ENCODE measurements at places on chromosomes 12 and 14. TPM values are rescaled to one million over a fixed set of nuclear protein-coding genes. Genes with fewer than 3 reads are reported as not detected.

- no peak for DNase-seq
These were observed 68.6 kb downstream of the FIGNL2 start for GRCh38 chr12:51779876-51780275.

- DNase-seq: no peak
These were observed 29.5 kb upstream of the MSRB3 start for GRCh38 chr12:65248656-65249633.

GRCh38 chr12:122020795-122021192 lies 890 bp upstream of the BCL7A start:
- DNase-seq: no peak

DNA sequence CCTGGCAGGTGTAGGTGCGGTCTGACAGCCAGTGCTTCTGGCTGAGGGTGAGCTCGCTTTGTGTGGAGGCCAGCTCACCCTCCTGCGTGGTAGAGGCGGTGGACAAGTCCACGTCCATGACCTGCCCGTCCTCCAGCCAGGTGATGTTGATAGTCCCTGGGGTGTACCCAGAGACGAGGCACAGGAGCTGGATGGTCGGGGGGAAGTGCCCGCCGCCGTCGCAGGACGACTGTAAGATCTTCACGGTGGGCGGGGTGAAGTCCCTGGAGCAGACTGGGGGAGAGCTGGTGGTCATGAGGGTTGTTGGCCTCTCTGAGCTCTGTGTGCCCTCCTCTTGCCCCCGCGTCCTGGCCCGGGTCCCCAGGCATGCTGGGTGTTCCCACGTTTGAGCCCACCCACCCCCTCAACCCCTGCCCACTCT lies 74.6 kb downstream of the TMEM121 start:
- no peak for DNase-seq

DNA sequence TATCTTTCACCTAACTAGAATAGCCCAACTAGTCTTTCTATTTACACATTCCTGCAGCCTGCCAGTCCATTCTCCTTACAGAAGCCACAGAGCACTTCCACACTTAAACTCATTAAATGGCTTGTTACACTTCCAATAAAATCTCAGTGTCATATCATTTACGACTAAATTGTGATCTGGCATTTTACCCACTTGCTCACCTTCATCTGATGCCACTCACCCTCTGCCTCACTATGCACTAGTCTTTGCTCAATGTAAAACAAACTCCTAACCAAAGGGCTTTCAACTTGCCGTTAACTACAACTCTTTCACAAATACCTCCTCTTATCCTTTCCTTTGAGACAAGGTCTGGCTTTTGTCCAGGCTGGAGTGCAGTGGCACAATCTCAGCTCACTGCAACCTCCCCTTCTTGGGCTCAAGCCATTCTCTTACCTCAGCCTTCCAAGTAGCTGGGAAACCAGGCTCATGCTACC lies 24.1 kb downstream of the YAF2 start:
- DNase-seq: no peak

- no peak for DNase-seq
These were observed 12.2 kb downstream of the TMTC2 start for GRCh38 chr12:82698708-82699564.

GRCh38 chr12:112615196-112615595 lies 176.4 kb upstream of the RPH3A start:
- DNase-seq: no peak

GRCh38 chr14:39426605-39427004 lies 5.6 kb downstream of the FBXO33 start:
- DNase-seq: no peak

The PLA2G1B gene
- total RNA-seq: not detected

The ENTPD5 gene
- 9.3 TPM for total RNA-seq

The PMEL gene
- total RNA-seq: 1.1 TPM

The NOVA1 gene
- total RNA-seq: 4.5 TPM

The BBOF1 gene
- total RNA-seq: 0.92 TPM
